Mucosa of descending colon (tissue), 3 donors: ENCODE measurements at places on chromosomes 5 and 9. TPM values are rescaled to one million over a fixed set of nuclear protein-coding genes. Genes with fewer than 3 reads are reported as not detected.

ATG12 gene
- total RNA-seq: 39.2 TPM

GHR gene
- total RNA-seq: 10.3 TPM

C5orf63 gene
- total RNA-seq: 22.6 TPM

GALNT12 gene
- total RNA-seq: 54.6 TPM

RELL2 gene
- total RNA-seq: 3.9 TPM

EIF4EBP3 gene
- total RNA-seq: 18.5 TPM

CCDC152 gene
- 0.47 TPM for total RNA-seq

VCAN gene
- total RNA-seq: 20.5 TPM

MRPS27 gene
- total RNA-seq: 32.7 TPM

CYSRT1 gene
- total RNA-seq: not detected

DAB2IP gene
- 111 TPM for total RNA-seq

CBY3 gene
- total RNA-seq: not detected

TMEM174 gene
- total RNA-seq: not detected

BTNL9 gene
- 12.7 TPM for total RNA-seq

MELK gene
- total RNA-seq: 13.8 TPM

PCDHA13 gene
- total RNA-seq: 0.23 TPM

F2RL1 gene
- 128 TPM for total RNA-seq

MARVELD2 gene
- total RNA-seq: 63.1 TPM

SETD9 gene
- 23.8 TPM for total RNA-seq

NAIP gene
- total RNA-seq: 18.9 TPM

TAS2R1 gene
- not detected for total RNA-seq

LTC4S gene
- total RNA-seq: 3.0 TPM

MYORG gene
- 63.4 TPM for total RNA-seq

FSTL4 gene
- 0.57 TPM for total RNA-seq

SHISAL2B gene
- not detected for total RNA-seq

SV2C gene
- total RNA-seq: 0.54 TPM

GFI1B gene
- total RNA-seq: 1.4 TPM

DUSP1 gene
- 233 TPM for total RNA-seq

LHX3 gene
- not detected for total RNA-seq

NUP188 gene
- total RNA-seq: 24.4 TPM

SEMA5A gene
- total RNA-seq: 33.6 TPM

GPR150 gene
- total RNA-seq: 0.28 TPM

AOPEP gene
- total RNA-seq: 102 TPM

CDH6 gene
- 3.2 TPM for total RNA-seq

ACTBL2 gene
- total RNA-seq: not detected

TUSC1 gene
- 17.4 TPM for total RNA-seq

CCDC187 gene
- total RNA-seq: 0.19 TPM

FBLL1 gene
- 0.26 TPM for total RNA-seq
